NCI-H1436 treated with DMSO at 0.1 percent for 48 hours (cell line): ENCODE measurements at places on chromosomes 11 and 22.
A peak's percentile ranks its signal among the peaks of the same experiment; 100 is the strongest.

DNA sequence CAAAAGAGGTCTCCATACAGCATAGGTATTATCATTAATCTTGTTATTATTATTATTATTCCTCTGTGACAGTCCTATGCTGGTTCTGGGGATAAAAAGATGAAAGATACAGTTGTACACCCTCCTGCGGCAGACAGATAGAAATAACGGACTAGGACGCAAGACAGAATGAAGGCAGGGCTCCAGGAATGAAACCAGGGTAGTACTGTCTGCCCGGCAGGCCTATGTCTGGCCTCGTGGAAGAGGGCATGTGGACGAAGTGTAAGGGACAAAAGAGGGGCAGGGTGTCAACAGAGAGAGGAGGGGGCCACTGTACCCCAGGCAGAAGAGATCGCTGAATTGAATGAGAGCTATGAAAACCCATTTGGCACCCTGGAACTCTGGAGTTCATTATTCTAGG is 25.2 kb downstream of the DSCAML1 start:
- no peak for DNase-seq

DNA sequence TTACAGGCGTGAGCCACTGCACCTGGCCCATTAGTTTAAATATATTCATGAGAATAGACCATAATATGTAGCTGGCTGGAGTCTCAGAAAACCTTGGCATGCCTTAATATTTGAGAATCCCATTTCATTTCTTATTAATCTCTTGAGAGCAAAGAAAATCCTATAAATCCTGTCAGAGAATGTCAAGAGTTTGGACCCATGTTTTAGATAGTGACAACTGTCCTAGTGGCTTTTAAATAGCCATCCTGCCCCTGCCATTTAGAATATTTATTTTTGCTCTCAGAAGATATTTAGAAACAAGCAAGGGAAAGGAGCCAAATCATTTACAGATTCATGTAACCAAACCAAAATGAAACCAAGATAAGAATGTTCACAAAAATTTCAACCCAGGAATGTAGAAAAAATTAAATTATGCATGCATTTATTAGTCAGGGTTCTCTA is 107.2 kb downstream of the SWAP70 start:
- DNase-seq, result no peak

- DNase-seq, result peak; percentile 50
These were observed 52.9 kb upstream of the FDX1 start for GRCh38 chr11:110376711-110377324.

GRCh38 chr22:40612291-40612751 is 24.2 kb downstream of the MRTFA start:
- DNase-seq, result no peak

DNA sequence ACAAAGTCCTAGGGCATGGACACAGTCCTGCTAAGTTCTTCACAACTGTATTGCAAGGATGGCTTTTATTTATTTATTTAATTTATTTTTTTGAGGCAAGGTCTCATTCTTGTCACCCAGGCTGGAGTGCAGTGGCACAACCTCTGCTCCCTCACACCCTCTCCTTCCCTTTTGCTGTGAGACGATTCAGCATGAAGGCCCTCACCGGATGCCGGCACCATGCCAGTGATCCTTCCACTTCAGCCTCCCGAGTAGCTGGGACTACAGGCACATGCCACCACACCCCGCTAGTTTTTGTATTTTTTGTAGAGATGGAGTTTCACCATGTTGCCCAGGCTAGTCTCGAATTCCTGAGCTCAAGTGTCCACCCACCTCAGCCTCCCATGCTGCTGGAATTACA is 17.8 kb downstream of the EED start:
- DNase-seq, result no peak

DNA sequence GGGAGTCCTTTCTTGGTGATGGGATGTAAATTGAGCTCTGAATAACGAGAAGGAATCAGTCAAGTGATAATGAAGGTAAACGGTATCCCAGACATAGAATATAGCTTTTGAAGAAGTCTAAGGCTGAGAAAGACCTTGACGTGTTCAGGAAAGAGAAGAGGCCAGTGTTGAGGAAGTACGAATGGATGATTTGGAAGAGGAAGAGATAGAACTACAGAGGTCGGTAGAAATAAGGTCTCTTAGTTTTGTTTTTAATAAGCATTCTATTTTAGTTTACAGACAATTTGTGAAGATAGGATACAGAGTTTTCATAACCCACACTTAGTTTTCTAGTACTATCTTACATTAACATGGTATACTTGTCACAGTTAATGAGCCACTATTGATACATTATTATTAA is 1598.1 kb downstream of the FAM181B start:
- DNase-seq, result no peak

- no peak for DNase-seq
These were observed 11.4 kb downstream of the ATG16L2 start for GRCh38 chr11:72825661-72826060.

GRCh38 chr11:66011785-66012303 is at the start of gene CST6:
Gene CST6, plus strand, starts transcription at chr11:66012008. Its CDS starts 37 bp downstream, at chr11:66012045.
- no peak for DNase-seq

GRCh38 chr11:103709371-103709770 is 327.1 kb upstream of the DDI1 start:
- DNase-seq, result no peak

GRCh38 chr11:119403021-119403420 is 20.0 kb downstream of the THY1 start:
- no peak for DNase-seq

GRCh38 chr11:313304-313786 is 495 bp upstream of the IFITM1 start:
- no peak for DNase-seq

GRCh38 chr11:107276077-107276476 is 181.5 kb downstream of the CWF19L2 start:
- no peak for DNase-seq

GRCh38 chr22:45319324-45319685 is 9.6 kb downstream of the FAM118A start:
- no peak for DNase-seq

GRCh38 chr11:65444314-65445051 is 21.9 kb downstream of the NEAT1 start:
- no peak for DNase-seq

DNA sequence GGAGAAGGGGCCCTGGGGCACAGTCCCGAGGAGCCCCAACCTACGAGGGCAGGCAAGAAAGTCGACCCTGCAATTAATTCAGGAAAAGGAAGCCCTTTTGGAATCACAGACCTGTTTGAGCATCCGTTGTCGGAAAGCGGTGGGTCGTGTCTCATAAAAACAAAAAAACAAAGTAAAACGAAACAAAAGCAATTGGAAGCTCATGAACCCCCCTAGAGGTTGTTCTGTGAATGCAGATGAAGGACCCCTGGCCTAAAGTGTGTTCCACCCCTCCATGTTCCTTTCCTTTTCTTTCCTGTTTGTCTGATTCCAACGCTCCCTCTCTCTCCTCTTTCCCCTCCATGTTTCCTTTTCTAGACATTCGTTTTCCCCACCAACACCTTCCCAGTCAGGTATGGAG is 203.7 kb downstream of the GRIK4 start:
- no peak for DNase-seq

- no peak for DNase-seq
These were observed 27.4 kb upstream of the YPEL1 start for GRCh38 chr22:21762712-21763581.
